SK-N-DZ (cell line): ENCODE measurements at places on chromosomes 5 and 9.

DNA sequence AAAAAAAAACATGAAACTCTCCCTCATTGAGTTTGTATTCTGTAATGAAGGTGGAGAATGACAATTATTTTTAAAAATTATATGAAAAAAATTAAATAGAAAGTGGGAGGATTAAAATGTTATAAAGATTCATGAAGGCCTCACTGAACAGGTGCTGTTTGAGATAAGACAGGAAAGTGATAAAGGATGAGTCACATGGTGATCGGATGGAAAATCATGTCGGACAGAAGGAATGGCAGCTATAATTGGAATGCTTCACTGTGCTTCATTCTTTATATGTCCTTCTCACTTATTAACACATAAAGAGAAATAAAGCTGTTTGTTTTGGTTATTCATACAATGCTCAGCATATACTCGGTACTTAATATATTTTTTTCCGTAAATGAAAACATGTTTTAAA lies 464.5 kb upstream of the RGMB start:
- DNase-seq = no peak

DNA sequence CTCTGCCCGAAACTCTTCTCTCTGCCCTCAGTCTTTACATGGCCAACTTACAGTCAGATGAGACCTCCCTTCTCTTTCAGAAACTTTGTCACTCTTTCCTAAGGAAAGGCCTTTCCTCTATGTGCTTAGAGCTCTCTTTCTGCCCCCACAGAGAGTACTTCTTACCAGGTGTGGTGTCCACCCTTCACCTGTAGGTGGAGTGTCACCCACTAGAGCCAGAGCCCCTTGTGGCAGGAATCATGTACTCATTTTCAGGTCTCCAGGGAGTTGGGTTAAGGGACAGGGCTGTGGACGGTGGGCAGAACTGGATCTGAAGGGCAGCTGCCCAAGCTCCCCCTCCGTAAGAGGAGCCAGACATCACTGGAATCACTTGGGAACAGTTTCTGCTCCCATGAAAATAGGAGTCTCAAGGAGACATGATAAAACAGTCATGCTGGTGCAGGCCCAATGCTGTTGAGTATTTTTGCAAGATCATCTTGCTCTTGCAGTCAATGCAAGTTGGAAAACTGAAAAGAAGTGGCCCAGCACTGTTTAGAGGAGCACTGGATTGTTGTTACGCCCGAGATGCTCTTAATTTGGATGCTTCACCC lies 436.7 kb downstream of the ZSWIM6 start:
- peak; percentile 68 for DNase-seq

DNA sequence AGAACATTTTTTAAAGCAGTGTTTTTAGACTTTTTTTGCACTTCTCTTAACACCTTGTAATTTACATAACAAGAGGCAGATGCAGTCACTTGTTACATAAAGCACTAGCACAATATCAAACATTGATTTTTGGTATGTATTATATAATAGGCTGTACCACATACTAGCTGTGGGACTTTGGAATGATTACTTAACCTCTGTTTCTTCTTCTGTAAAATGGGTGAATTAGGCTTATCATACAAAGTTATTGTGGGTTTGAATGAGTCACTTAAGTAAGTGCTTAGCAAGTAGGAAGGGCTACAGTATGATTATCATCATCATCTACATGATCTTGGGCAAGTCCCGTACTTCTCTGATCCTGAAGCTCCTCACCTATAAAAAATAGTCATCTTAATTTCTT lies 2.1 kb downstream of the FAM81B start:
- no peak for DNase-seq

DNA sequence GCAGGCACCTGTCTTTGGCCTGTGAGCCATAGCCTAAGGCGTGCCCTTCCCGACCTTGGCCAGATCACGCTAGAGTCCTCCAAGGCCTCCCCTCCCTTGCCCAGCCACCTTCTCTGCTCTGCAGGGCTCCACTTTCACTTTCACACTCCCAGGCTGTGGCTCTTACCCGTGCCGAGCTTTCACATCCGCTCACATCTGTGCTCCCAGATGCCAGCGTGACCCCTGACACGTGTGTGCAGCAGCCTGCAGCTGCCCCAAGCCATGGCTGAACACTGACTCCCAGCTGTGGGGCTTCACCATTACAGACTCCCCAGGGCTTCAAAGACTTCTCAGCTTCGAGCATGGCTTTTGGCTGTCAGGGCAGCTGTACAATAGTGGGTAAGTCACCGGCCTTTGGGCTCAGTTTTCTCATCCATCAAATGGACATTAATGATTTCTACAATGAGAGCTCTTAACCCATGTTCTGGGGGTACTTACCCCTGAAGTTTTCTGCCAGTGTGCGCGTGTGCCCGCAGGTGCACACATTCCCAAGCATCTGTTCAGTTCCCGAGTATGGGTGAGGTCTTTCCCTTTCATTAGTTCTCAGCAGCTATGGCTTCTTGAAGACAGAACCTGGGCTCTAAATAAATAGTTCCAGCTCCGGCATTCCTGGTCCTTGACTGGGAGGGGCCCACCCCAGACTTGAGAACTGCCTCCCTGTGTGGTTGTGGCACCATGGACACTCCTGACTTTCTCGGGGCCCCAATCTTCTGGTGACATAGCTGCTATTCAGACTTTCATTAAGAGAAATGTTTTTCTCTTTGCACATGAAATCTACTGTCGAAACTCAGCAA lies 118.6 kb downstream of the RGS3 start:
- DNase-seq = no peak

GRCh38 chr5:135400866-135401265 lies 1.8 kb upstream of the MACROH2A1 start:
- no peak for DNase-seq

GRCh38 chr5:141942185-141942857 lies 15.7 kb downstream of the PCDH12 start:
- DNase-seq = no peak

GRCh38 chr5:80704221-80704620 lies 49.4 kb upstream of the DHFR start:
- DNase-seq = no peak

- DNase-seq = no peak
Measured at GRCh38 chr5:134288610-134289009, 62.7 kb upstream of the PPP2CA start.

GRCh38 chr5:124773315-124774311 lies 27.2 kb upstream of the ZNF608 start:
- no peak for DNase-seq

GRCh38 chr5:55410845-55411244 lies 103.1 kb downstream of the MTREX start:
- DNase-seq = no peak

DNA sequence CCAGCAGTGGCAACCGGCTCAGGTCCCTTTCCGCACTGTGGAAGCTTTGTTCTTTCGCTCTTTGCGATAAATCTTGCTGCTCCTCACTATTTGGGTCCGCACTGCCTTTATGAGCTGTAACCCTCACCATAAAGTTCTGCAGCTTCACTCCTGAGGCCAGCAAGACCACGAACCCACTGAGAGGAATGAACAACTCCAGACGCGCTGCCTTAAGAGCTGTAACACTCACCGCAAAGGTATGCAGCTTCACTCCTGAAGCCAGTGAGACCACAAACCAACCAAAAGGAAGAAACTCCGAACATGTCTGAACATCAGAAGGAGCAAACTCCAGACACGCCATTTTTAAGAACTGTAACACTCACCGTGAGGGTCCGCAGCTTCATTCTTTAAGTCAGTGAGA lies 103.5 kb downstream of the GLIS3 start:
- DNase-seq = no peak

GRCh38 chr9:8206720-8207119 lies 407.1 kb upstream of the DMAC1 start:
- no peak for DNase-seq

DNA sequence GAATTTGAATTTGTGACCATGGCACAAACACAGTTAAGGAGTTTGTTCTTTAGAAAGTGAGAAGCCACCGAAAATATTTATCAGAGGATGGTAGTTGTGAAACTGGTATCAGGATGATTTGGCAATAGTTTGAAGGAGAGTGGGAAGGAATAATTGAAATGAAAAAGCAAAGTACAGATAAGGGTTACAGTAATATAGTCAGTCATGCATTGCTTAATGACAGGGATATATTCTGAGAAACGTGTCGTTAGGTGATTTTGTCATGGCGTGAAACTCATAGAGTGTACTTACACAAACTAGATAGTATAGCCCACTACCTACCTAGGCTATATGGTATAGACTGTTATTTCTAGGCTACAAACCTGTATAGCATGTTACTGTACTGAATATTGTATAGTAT lies 84.2 kb downstream of the GPBP1 start:
- no peak for DNase-seq

DNA sequence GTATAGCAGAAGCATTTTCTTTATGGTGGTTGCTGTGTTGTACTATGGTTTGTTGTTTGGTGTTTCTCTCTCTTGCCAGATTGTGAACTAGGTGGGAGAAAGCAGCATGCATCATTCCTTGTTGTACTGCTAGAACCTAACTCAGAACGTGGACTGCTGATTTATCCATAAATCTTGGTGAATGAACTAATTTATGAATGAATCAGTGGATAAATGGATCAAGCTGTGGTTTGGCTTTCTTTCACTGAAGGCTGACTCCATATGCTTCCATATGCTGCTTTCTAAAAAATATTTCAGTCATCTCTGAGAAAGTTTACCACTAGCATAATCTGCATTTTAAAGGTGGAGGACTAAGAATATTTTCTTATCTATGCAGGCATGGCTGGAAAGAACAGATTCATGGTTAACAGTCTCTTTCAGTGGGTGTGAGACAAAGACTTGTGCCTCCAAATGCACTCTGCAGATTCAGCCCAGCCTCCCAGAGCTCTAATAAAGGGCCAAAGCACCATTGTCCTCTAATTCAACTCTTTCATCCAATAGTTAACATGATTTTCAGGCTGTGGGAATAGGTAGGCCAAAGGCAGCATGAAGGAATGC lies 237.7 kb downstream of the SH3GL2 start:
- no peak for DNase-seq

GRCh38 chr9:68690088-68690487 lies 15.0 kb upstream of the PIP5K1B start:
- DNase-seq = no peak

GRCh38 chr9:115855458-115856133 lies 298.0 kb upstream of the PAPPA start:
- no peak for DNase-seq

DNA sequence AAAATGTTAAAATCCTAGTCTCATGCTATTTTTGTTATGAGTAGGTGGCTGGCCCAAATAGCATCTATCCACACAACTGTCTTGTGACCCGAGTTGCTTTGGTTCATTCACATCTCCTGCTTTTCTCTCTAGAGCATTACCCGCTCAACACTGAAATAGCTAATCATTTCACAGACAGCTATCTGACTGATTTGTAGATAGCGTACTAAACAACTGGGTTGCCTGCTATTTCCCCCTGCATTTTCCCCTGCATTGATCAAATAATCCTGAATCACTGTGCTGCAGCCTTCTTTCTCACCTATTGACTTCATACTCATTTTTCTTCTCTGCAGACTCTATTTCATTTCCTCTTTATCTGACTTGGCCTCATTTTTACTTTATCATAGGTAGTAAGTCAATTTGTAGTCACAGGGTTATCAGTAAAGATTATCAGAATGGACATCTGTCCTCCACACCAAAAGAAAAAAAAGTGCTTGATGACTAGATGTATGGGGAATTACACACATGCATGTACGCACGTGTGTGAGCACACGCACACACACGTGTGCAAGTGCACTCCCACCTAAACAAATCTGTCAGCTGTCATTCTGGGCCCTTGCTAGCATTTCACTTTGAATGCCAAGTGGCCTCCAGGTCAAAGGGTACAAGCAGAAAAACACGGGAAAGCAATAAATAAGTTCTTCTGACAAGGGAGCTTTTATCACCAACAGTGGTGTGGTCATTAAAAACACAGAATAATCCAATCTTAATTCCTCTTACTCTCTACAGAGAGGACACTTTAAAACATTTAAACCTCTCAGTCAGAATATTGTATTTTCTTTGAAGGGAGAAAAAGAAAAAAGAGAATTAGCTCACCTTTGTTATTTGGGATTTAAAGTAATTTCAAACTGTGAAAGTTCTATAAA lies 501.6 kb downstream of the EFNA5 start:
- peak; percentile 17 for DNase-seq

GRCh38 chr5:7629561-7629960 lies 221.4 kb downstream of the CFAP90 start:
- DNase-seq = no peak

GRCh38 chr9:37017546-37017945 lies 16.5 kb downstream of the PAX5 start:
- no peak for DNase-seq

GRCh38 chr5:144414202-144415029 lies 243.7 kb downstream of the KCTD16 start:
- DNase-seq = no peak

DNA sequence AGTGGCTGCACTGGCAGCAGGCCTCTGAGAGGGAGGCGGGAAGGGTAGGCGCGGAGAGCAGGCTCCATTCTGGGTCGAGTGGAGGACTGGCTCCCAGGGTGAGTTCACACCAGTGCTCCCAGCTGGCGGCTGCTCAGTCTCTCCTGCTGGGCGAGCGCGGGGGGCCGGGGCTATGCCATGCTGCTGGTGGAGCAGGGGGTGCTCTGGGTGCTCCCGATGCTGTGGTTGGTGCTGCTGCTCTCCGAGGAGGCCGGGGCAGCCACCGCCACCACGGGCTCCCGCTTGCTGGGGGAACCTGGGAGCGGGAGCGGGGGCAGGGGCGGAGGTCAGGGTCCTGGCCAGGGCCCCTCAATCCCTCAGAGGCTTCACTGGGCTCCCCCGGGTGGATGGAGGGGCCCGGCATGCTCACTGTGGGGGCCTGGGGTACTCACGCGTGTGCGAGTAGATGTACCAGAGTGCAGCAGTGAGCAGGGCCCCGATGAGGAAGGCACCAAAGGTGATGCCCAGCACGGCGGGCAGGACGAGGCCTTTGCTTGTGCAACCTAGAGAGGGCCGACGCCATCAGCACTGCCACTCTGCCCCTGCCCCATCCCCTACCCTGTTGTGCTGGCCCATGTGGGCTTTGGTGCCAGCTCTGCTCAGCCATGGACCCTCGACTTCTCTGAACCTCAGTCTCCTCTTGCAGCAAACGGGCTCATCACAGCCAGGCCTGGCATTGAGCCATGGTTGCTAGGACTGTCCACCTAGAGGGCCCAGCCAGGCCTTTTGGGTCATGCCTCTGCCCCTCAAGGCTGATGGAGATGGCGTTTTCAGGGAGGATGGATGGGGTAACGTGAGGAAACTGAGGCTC lies 13.1 kb downstream of the FPGS start:
- no peak for DNase-seq

- no peak for DNase-seq
Measured at GRCh38 chr5:66467564-66467963, 128.6 kb upstream of the MAST4 start.

GRCh38 chr9:78839252-78839651 lies 542.3 kb downstream of the PSAT1 start:
- DNase-seq = no peak

DNA sequence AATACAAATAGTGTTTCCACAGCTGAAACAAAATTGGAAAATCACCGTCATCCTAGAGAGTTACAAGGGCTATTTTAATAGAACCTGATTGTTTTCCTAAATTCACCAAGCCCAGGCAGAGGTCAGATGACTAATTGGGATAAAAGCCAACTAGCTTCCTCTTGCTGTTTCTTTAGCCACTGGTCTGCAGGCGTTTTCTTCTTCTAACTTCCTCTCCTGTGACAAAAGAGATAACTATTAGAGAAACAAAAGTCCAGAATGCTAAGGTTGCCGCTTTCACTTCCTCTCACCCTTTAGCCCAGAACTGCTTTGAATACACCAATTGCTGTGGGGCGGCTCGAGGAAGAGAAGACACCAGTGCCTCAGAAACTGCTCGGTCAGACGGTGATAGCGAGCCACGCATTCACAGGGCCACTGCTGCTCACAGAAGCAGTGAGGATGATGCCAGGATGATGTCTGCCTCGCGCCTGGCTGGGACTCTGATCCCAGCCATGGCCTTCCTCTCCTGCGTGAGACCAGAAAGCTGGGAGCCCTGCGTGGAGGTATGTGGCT lies at the start of gene TLR4:
Gene TLR4 (plus strand): TSS at position 380 of the 552 bp plus-strand sequence. CDS start 70 bp downstream, at position 450.
- no peak for DNase-seq
